ENCODE measurements at places on chromosomes 7 and 10.
A peak's percentile ranks its signal among the peaks of the same experiment; 100 is the strongest.

DNA sequence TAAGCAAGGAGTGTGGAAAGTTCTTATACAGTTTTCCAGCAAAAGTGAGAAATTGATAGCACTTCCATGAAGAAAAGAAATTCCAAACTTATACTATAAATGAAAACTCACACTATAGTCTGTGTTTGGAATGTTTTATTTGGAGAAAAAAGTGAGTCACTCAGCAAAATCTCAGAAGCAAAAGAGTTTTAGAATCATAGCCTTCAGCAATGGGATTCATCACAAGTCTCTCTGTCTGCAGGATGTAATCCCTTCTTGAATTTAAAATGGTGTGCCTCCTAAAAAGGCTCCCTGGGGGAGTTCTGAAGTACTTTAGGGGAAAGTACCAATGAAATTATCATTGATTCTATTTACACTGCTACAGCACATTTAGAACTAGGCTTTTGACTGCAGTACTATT, 756.4 kb downstream of the XPNPEP1 start:
- DNase-seq, result peak; percentile 11

- DNase-seq, result no peak
These were observed 170.9 kb upstream of the AOAH start for GRCh38 chr7:36895192-36895591.

DNA sequence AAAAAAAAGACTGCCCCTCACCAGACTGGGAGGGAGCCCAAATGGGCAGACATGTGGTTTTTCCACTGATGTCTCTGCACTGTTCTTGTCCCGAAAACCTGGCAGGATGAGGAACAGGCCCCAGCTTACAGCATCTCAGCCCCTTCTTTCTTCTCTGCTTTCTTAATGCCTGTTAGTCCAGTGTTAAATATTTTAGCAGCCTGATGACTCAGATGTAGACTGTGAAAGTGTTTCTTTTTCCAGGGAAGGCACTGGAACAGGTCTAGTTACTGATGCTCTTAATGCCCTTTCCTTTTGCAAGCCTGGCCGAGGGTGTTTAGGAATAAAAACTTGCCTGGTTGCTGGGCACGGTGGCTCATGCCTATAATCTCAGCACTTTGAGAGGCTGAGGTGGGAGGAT, 107.7 kb downstream of the TACC2 start:
- DNase-seq, result no peak

GRCh38 chr7:114889646-114890285, 32.1 kb upstream of the MDFIC start:
- DNase-seq, result peak; percentile 96

GRCh38 chr7:158541346-158542010, 46.1 kb downstream of the PTPRN2 start:
- no peak for DNase-seq

GRCh38 chr10:89651916-89652573, 7.0 kb upstream of the PANK1 start:
- no peak for DNase-seq

DNA sequence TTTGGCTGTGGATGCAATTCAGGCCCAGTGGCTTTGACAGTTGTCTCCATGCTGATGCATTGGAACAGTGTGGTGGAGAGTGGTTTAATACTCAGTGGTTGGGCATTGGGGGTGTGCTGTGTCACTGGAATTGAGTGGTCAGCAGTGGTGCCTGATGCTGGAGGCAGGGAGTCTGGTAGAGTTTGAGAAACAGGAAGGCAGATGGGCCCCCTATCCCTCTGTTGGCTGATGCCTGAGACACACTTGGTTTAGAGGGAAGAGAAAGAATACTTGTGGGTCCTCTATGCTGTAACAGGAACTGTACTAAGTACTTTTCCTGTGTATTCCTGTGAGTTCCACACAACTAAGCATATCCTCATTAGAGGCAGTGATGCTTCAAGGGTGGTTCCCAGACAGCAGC, 55.4 kb downstream of the EEPD1 start:
- no peak for DNase-seq

GRCh38 chr10:116088985-116089384, 184.0 kb downstream of the GFRA1 start:
- DNase-seq, result no peak

DNA sequence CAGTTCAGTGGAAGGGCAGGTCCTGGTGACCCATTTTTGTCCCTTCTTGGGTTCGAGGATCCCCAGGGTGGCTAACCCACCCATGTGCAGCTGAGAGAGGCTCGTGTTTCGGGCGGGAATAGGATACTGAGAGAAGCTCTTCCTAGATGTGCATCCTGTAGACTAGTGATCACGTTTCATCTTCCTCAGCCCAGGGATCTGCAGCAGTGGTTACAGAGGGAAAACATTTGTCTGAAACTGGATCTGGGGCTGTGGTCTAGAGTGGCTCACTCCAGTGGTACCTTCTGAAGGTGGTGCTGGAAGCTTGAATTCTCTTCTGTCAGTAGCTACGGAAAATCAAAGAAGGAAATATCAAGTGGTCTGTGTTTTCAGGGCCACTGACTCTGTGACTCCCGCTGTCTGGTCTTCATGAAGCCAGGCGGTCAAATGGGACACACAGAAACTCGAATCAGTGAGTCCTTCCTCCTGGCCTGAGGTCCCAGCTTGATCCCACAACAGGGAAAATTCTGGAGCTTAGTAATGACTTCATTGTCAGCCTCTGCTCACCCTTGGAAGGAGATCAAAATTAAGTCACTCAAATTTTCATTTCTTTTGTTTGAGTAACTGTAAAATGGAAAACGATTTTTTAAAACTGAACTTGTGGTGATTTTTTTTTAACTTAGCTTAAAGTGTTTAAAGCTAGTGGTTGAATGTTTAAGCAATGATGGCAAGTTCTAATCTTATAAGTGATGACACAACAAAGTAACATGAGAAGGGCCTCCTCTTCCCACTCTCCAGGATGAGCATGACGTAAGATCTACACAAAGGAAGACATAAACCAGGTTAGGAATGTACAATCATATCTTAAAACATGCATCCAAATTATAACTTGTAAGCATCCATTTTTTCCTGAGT, 469.3 kb upstream of the KLF6 start:
- DNase-seq, result peak; percentile 90

GRCh38 chr7:54839575-54840213, 80.7 kb upstream of the SEC61G start:
- peak; percentile 82 for DNase-seq

All from fibroblast of the aortic adventitia (primary cell).